GM12892 (cell line): ENCODE measurements at places on chromosomes 6 and 20.

DNA sequence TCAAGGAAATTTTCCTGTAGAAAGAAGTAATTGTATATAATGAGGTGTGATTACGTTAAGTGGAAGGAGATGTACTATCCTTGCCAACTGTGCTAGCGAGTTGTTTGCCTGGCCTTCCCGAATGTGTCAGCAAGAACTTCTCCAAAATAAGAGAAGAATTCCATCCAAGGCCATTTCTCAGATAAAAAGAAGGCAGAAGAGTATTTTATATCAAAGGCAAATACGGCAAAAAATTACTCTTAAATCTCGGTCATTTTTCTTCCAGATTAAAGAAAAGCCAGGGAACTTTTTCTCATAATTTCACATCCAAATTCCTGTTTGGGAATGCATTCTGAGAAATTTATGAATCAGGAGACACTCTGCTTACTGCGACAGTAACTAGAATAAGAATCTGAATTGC lies 290.6 kb downstream of the CBLN4 start:
- DNase-seq, result no peak

GRCh38 chr6:35449287-35449881 lies 2.8 kb upstream of the FANCE start:
- peak; percentile 63 for DNase-seq

- no peak for DNase-seq
These were observed 292.9 kb upstream of the ZFP64 start for GRCh38 chr20:52484438-52484837.

DNA sequence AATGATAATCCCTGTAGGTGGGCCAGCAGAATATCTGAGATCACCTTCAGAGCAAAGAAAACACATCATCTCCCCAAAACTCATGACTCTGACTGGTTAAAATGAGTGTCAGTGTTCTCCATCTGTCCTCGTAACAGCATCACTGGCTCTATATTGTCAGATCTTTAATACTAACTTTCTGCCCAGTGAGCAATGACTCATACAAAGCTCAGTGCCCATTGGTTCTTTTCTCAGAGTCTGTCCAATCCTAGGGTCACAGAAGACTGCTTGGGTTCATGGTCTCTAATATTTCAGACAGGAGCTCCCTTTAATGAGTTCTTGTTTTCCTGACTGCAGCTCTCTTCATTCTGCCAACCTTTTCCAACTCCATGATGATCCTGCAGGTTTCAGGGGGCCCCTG lies 36.4 kb downstream of the HLA-DPB1 start:
- DNase-seq, result peak; percentile 44

DNA sequence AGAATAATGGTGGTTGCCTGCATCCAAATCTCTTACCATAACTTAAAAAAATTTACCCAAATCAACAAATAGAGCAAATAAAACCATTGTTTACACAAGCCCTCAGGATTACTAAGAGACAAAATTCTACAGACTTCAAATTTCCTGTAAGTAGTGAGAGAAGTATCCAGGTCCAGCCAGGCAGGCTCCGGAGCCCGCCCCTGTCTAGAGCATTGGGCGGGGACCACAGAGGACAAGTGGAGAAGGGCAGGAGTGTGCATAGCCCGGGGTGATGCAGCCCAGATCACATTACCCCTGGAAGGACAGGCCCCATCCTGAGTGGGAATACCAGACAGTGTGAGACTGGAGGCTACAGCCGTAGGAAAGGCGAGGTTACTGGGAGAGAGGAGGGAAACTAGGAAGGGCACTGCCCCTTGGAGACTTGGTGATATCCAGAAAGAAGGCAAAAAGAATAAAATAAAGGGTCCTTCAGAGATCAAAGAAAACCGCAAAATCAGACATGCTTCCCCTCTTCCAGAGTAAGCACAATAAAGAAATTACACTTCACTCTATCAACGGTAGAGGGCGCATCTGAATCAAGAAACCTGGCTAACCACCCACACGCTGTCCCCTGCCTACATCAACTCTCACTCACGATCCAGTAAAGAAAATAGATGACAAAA lies 26.6 kb downstream of the RIN2 start:
- no peak for DNase-seq

DNA sequence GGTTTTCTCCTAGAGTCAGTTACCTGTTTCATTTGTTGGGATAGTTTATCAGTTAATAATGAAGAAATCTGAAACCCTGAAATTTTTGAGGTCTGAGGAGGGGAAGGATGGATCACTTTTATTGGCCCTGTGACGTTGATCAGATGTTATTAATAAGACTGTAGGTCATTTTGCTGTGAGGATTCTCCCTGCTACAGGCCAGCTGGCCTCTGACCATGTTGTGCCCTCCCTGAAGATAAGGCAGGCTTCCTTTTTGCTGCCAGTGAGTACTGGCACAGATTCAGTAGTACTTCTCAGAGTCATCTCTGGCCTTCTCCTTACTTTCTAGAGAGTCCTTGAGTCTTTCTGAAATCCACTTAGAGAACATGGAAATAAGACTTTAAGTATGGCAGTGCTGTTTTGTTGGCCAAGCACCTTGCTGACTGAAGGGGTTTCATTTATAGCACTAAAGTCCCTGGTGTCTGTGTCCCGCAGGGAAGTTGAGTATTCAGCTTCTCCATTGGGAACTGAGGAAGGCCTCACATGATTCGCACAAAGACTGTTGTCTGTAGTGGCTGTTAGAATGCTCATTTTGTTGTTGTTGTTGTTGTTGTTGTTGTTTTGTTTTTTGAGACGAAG lies 202.6 kb downstream of the DTNBP1 start:
- DNase-seq, result no peak
